ENCODE measurements at places on chromosomes 6 and 20. TPM values are rescaled to one million over a fixed set of nuclear protein-coding genes. Genes with fewer than 3 reads are reported as not detected.

Gene SPACA1
- total RNA-seq = not detected

Gene SRMS
- total RNA-seq = not detected

Gene SOBP
- 0.12 TPM for total RNA-seq

Gene ERVFRD-1
- not detected for total RNA-seq

Gene UST
- total RNA-seq = 15.2 TPM

Gene MYL9
- total RNA-seq = 1.3 TPM

Gene GNRH2
- not detected for total RNA-seq

Gene MROH8
- total RNA-seq = not detected

GRCh38 chr6:42105709-42106108 is 36.7 kb downstream of the C6orf132 start:
- DNase-seq = no peak

GRCh38 chr6:131063028-131063763 is at the start of gene EPB41L2:
Gene EPB41L2, minus strand, starts transcription at chr6:131063245. Its CDS starts 106,760 bp downstream, at chr6:130956485.
- DNase-seq = peak; percentile 91

GRCh38 chr6:116170358-116171057 is 44.6 kb upstream of the COL10A1 start:
- DNase-seq = no peak

GRCh38 chr6:52512199-52512598 is 64.7 kb downstream of the TRAM2 start:
- peak; percentile 99 for DNase-seq

GRCh38 chr20:59004493-59004762 is 2.6 kb downstream of the CTSZ start:
- DNase-seq = no peak

- no peak for DNase-seq
Measured at GRCh38 chr6:160899671-160900430, 91.7 kb upstream of the MAP3K4 start.

- DNase-seq = no peak
Measured at GRCh38 chr6:135490381-135490780, 7.2 kb downstream of the AHI1 start.

GRCh38 chr6:21710908-21711627 is 117.5 kb downstream of the SOX4 start:
- no peak for DNase-seq

DNA sequence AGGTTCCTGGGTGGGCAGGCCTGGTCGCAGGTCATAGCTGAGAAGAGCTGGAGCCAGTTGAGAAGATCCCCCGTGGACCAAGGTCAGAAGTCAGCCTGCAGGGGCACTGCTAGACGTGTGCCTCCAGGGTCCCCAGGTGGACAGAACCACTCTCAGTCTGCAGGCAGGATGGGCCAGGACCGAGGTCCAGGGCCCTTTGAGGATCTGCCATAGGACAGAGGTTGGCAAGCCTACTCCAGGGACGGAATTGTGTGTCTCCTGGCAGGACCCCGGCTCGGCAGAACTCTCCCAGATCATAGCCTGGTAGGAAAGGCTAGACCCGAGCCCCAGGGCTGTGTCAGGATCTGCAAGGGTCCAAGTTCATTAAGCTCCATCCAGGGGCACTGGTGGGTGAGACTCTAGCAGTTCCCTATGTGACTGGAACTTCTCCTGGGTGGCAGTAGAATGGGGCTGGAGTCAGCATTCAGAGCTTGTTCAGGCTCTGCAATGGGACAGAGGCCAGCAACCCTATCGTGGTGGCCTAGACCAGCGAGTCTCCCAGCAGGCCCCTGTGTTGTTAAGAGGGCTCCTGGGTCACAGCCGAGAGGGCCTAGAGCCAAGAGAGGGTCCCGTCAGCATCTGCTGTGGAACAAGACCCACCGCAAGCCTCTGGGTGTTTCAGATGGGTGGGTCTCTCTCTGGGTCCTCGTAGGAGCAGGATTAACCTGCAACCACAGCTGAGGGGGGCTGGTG is 18.2 kb downstream of the TTLL2 start:
- DNase-seq = no peak

GRCh38 chr6:56484669-56485068 is 158.0 kb downstream of the DST start:
- DNase-seq = no peak

DNA sequence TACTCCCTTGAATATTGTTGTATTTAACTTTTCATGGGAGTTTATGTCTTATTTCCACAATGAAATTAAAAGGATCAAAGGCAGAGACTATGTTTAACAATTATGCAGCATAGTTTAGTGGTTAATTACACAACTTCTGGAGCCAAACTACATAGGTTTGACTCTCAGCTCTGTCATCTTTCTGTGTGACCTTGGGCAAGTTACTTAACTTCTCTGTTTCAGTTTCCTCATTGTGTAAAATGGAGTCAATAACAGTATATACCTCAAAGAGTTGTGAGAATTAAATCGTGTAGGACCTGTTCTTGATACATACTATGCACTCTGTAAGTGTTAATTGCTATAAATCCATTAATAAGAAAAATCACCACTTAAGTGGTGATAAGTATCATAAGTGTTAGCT is 48.3 kb downstream of the BTBD9 start:
- DNase-seq = no peak

DNA sequence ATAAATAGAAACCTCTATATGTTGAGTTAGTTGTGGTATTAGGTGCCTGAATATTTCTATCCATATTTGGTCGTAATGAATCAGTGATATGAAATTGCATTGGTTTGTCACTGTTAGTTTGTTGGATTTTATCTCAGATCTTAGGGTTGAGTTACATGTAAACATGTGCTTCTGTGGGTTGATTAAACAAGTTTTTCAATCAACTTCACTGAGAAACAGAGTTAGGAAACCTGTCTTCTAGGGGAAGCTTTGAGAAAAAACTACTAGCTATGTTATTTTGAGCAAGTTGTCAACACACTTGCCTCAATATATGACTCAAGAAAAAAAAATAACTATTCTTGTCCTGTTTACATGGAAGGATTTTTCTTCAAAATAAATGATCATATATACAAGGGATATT is 14.8 kb upstream of the ADGB start:
- DNase-seq = no peak

GRCh38 chr6:89589297-89590025 is 49.1 kb downstream of the LYRM2 start:
- no peak for DNase-seq

- DNase-seq = no peak
Measured at GRCh38 chr20:17617868-17618672, 48.2 kb downstream of the DSTN start.

DNA sequence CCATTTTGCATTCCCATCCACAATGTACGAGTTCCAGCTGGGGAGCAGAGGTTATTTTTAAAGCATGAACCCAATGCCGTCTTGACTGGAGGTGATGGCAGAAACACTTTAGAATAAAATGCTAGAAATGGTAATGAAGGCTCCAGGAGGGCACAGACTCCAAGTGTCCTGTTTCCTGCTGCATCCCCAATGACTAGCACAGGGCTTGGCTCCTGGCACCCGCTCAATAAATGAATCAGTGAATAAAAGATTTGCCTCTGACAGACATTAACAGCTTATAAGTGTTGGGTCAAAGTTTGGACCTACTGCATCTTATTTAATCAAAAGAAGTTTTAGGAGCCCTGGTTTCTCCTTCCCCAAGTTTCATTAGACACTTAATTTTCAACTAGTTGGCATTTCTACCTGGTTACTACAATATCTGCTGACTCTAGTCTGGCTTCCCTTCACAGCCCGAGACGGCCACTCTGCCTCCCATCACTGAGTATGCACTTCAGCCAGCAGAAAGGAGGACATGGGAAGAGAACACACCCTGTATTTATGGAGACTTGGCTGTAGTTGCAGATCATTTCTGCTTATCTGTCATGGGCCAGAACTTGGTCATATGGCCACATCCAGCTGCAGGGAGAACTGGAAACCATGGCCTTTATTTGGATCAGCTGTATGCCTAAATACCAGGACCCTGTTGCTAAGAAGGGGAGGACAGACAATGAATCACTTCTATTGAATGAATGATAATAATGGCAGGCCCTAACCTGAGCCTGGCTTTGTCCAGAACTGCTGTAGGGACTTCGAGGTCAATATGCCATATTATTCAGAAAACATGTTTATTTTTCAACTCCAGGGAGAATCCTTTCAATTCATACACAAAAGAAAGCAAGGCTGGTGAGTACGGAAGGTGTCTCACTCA is 63.1 kb downstream of the TTI1 start:
- DNase-seq = peak; percentile 64

DNA sequence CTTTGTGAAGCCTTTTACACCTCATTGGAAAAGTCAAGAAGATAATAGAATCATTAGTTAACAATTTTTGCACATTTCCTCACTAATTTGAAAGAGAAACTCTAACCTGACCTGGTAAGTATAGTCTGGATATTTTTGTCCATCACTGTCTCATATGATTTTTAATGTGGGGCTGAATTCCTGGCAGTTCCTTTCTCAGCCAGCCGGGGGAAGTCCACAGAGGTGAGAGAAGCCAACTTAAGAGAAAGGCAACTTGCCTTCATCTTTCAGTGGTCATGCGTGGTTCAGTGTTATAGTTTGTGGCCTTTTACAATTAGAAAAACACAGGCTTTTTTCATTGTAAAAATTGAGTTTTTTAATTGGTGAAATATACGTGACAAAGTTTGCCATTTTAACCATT is 80.6 kb downstream of the CDYL start:
- no peak for DNase-seq

- DNase-seq = no peak
Measured at GRCh38 chr6:139713900-139714506, 339.6 kb upstream of the CITED2 start.

GRCh38 chr6:96089173-96089572 is 73.4 kb downstream of the FUT9 start:
- DNase-seq = no peak

- DNase-seq = peak; percentile 83
Measured at GRCh38 chr6:152380993-152381898, 255.9 kb downstream of the SYNE1 start.

DNA sequence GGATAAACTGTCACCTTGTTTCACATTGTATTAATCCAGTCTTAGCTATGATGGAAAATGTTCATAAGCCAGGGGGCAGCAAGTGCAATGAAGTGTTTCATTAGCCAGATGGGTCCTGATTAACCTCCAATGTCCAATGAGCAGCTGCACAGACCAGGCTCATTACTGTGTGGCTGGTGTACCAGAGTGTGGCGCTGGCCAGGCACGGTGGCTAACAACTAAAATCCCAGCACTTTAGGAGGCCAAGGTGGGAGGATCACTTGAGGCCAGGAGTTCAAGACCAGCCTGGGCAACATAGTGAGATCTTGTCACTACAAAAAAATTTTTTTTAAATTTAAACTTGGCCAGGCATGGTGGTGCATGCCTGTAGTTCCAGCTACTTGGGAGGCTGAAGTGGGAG is 201.7 kb upstream of the FOXQ1 start:
- peak; percentile 9 for DNase-seq

- DNase-seq = peak; percentile 49
Measured at GRCh38 chr6:107652526-107653182, 162.7 kb downstream of the SOBP start.

DNA sequence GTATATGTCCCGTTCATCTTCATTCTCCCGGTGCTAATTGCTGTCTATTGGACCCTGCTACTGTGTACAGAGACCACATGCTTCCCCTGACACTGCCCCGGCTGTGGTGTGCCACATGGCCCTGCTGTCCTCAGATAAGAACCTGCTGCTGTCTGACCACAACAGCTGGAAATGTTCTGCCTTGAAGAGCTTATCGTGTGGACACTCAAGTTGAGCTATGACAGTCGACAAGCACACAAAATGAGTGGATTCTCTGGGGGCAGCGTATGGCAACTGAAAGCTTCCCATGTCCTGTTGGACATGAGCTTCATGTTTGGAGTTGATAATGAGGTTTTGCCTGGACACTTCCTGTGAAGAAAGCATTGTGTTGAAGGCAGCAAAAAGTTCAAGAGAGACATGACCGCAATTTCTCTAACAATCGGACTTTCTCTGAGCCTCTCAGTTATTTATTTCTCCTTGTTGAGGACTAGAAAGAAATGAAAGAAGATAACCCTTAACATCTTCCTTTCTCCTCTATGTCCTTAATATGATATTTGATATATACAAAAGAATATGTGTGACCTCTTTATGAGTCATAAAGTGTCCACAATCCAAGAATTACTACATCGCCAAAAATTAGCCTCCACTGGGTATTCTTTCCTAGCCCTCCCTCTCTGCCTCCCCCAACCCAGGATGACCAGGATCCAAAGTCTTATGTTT is 187.1 kb upstream of the TCF21 start:
- DNase-seq = peak; percentile 59

GRCh38 chr20:46394872-46395760 is 11.3 kb downstream of the ELMO2 start:
- DNase-seq = no peak

- no peak for DNase-seq
Measured at GRCh38 chr6:42047213-42047590, 3.1 kb upstream of the TAF8 start.

All from MG63 (cell line).